ENCODE measurements at places on chromosomes 12 and 14. TPM values are rescaled to one million over a fixed set of nuclear protein-coding genes. Genes with fewer than 3 reads are reported as not detected.

DNA sequence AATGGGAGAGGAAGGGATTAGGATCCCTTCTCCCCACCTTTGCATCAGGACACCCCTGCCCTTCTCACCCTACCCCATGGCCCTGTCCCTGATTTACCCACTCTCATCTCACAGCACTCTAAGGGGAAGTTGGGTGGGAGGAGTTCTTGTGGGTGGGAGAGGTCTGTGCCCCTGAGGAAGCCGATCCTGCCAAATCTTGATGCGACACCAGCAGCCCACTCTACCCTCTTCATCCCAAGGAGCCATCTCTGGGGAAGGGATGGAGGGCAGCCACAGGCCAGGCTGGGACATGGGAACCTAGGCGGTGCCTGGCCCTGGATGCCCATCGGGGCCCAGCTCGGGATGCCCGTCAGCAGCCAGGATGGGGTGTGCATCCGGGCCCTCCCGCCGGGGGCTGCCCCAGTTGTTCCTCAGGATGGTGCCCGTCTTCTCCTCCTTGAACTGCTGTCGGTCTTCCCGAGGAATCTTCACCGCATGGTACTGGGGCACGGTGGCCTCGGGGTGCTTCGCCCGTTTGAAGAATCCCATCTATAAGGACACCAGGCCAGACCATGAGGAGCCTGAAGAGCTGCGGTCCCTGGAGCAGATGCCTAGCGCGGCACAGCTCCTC, 22.8 kb downstream of the ITGA7 start:
- DNase-seq: no peak

DNA sequence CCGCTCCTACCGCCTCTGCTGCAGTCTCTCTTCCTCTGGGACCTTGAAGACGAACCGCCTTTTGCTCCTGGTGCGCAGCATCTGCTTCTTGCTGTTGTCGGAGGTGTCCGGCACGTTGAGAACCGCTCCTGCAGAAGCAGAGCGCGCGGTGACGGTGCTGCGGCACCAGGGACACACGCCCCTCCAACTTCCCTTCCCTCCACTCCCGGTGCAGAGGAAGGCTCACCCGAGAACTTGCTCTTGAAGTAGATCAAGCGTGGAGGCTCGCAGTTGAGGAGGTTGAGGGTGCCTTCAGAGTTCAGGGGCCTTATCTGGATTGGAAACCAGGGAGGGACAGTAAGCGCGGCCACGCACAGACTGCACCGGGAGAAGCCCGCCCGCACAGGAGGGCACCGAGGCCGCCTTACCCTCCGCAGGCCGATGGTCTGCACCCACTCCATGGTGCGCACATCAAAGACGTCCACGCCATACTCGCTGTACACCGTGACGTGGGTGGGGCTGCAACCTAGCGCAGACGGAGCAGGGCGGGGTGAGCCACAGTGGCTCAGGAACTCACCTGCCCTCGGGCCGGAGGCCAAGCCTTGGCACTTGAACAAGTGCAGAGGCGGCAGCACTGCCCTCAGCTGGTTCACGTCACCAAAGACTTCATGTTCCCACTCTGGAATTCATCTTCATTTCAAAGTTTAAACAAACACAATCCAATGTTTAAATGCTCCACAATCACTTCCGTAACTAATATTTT, 17.5 kb downstream of the AMN start:
- DNase-seq: no peak

DNA sequence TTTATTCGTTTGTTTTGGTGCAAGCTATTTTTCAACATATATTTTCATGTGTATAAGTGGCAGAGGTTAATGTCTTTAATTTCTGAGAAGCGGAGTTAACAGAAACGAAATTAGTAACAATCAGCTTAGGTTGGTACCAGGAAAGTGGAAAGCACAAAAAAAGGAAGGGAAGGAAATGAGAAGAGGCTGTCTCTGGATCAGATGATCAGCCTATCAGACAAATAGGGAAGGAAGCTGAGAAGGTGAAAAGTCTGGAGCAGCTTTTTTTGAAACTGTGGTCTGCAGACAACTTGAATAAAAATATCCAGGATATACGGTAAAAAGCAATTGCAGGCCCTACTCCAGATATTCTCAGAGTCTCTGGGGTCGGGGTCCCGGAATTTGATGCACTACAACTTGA, 265.0 kb downstream of the SSPN start:
- no peak for DNase-seq

DNA sequence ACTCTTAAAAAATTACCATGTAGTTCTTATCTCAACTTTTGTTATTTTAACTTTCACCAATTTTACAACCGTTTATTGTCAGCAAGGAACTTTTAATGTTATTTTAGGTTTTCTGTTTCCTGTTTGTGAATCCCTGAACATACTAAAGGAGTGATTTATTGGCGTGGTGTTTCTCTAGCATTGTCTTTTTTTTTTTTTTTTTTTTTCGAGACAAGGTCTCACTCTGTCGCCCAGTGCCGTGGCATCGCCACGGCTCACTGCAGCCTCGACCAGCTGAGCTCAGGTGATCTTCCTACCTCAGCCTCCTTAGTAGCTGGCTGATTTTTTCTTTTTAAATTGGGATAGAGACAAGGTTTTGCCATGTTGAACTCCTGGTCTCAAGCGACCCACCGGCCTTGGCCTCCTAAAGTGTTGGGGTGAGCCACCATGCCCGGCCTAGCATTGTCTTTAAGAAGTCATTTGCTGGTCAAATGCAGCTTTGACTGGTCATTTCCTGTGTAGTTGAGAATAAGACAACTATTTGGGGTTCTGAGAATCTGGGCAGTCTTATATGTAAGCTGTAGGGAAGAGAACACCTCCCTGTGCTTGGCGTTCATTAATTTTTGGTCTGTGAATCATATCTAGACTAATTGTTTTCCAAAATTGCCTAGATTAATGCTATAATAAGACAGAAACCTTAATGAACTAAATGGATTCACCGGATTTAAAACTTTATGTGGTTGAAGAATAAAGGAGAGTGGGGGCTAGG, 2.1 kb downstream of the WASHC4 start:
- DNase-seq: peak; percentile 60

DNA sequence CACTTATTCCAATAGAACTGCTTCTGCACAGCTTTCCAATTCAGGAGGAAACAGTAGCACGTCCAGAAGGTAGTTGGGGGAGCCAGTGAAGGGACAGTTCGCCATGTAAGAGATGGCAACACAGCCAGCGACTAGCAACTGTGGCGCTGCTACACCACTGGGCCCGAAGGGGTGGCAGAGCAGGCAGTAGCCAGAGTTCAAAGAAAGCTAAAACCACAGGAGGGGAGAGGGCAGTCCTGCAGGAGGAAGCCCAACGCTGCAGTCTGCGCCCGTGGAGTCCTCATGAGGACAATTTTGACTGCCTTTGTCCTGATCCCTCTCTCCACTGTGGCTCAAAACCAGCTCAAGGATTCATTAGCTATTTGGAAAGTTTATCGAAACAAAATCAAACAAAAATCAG, 591.2 kb downstream of the VRK1 start:
- no peak for DNase-seq

GRCh38 chr14:52430474-52430873, 116.4 kb downstream of the PTGER2 start:
- DNase-seq: no peak

DNA sequence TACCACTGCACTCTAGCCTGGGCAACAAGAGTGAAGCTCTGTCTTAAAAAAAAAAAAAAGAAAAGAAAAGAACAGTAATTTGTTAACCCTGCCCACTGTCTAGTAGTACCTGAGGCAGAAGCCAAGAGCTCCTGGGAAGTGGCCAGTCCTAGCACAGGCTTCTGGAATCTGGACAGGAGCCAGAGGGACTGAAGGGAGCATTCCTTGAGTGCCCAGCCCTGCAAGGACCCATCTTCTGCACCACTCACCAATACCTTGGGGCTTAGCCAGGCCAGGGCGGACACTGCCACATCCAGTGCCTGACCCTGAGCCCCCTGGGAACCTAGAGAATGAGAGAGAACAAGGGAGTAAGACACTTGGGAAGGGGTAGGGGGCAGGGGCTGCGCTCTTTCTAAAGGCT, 33.7 kb downstream of the PARP2 start:
- DNase-seq: no peak

GRCh38 chr12:107374161-107374840, 281.0 kb upstream of the CRY1 start:
- no peak for DNase-seq

DNA sequence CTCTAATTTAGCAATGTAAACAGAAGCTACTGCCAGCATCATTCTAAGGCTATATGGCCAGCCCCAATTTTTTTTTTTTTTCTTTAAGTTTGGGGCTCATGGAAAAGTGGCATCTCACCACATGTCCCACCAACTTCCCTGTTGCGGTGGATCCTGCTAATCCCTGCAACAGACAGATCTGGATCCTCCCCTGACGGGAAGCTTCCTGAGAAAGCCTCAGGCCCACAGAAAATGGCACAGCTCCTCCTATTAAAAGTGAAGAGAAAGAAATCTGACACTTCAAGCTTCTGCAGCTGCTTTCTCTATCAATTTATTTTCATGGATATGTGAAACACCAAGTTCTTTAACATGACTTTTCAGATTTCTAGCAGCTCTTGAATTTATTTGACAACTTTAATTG, 433.8 kb upstream of the DCN start:
- no peak for DNase-seq

- no peak for DNase-seq
Measured at GRCh38 chr12:51349026-51349425, 2.5 kb upstream of the CELA1 start.

DNA sequence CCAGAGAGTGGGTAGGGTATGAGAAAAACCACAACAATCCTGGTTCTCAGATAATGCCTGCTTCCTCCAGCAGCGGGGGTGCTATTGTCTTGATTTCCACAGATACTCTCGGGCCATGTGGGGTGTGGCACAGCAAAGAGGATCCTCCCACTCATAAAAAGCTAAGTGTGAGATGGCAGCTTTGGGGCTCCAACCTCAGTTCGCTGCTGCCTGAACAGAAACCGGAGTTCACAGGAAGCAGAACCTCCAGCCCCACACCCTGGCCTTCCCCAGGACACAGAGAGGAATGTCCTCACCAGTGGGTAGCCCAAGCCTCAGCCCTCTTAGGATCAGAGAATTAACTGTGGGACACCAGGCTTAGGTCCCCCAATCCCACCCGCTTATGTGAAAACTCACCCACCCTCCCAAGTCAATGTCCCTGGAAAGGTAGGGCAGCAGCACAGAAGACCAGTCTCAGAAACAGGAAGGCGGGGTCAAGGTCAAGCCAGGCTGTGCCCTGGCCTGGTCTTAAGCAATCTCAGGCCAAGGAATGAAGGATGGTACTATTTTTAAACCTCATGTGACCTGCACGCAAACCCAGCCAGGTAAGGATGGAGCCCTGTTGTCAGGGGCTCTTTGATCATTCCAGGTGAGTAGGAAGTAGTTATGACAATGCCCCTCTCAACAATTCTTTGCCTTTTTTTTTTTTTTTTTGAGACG, 9.0 kb downstream of the KCTD10 start:
- no peak for DNase-seq

- no peak for DNase-seq
Measured at GRCh38 chr14:61145034-61145902, 135.9 kb downstream of the TMEM30B start.

DNA sequence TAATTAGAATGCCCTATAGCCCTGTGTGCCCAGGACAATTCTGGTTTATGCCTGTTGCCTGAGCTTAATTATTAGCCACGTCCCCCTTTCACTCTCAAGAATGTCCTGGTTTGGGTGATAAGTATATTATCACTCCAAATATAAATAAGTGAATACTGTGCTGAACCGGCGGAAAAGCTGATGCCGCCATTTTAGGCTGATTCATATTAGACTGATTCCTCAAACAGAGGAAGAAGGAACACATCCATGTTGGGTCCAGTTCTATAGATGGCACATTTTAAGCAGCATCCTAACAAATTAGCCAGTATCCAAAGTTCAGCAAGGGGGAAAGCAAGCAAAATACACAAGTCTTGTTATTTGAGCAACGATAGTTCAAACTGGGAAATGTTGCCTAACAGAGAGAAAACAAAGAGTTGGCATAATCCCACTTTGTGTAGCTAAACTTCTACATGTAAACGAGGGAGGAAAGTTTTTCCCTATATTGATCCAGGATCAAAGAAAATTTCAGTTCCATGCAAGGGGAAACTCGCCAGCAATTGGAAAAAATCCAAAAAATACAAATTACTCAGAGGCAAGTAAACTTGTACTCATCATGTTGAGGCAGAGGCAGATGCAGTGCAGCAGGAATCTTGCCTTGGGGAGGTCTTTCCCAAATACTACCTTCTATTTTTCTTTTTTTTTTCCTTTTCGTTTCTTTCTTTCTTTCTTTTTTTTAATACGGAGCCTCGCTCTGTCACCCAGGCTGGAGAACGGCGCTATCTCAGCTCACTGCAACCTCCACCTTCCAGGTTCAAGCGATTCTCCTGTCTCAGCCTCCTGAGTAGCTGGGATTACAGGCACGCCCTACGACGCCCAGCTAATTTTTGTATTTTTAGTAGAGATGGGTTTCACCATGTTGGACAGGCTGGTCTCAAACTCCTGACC, 96.2 kb downstream of the ITPR2 start:
- no peak for DNase-seq

The PAX9 gene
- total RNA-seq: not detected

The FITM1 gene
- 0.89 TPM for total RNA-seq

The ARHGAP9 gene
- 6.7 TPM for total RNA-seq

The USP44 gene
- 0.11 TPM for total RNA-seq

The ZNF605 gene
- total RNA-seq: 4.3 TPM

The RNF212B gene
- not detected for total RNA-seq
